ENCODE measurements at places on chromosomes 12 and 14.

- peak; percentile 4 for DNase-seq
Observed at GRCh38 chr14:77498984-77499527, 440 bp upstream of the ISM2 start.

- no peak for DNase-seq
Observed at GRCh38 chr14:89870316-89870715, 84.2 kb downstream of the EFCAB11 start.

DNA sequence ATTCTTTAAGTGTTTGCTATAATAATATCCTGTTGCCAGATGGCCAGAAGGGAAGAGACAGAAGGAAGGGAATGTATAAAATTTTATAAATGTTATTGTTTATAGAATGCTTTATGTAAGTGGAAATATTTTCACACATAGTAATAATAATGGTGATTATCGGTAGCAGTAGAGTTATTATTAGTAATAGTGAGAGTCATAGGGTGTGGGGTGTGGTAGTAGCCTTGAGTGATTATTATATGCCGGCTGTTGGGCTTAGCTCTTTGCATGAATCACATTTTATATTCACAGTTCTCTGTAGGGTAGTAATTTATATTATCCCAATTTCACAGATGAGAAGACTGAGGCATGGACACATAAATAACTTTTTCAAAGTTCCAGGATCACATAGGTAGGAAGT, 391.4 kb downstream of the C12orf75 start:
- no peak for DNase-seq

DNA sequence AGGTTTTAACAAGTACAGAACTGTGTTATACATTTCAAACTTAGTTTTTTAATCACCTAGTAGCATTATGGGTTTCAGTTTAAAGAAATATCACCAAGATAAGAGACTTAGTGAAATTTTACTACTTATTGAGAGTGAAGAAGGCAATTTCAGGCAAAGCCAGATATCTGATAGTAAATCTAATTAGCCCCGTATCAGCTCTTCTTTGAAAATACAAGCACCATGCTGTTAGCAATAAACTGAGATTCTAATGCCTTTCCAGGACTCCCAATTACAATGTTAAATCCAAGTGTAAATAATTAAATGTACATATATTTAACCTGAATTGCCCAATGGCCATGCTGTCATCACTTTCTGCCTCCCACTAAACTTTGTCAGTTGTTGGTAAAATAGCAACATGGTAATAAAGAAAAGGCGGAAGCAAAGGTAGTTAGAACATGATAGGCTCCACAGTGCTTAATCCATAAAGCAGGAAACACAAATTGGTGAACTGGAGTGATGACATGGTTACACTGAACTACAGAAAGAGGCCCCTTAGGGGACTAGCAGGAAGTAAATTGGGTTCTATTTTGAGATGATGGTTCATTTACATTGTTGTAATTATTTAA, 646.1 kb downstream of the C12orf50 start:
- DNase-seq, result no peak

GRCh38 chr14:91145391-91146160, 31.7 kb downstream of the DGLUCY start:
- DNase-seq, result no peak

DNA sequence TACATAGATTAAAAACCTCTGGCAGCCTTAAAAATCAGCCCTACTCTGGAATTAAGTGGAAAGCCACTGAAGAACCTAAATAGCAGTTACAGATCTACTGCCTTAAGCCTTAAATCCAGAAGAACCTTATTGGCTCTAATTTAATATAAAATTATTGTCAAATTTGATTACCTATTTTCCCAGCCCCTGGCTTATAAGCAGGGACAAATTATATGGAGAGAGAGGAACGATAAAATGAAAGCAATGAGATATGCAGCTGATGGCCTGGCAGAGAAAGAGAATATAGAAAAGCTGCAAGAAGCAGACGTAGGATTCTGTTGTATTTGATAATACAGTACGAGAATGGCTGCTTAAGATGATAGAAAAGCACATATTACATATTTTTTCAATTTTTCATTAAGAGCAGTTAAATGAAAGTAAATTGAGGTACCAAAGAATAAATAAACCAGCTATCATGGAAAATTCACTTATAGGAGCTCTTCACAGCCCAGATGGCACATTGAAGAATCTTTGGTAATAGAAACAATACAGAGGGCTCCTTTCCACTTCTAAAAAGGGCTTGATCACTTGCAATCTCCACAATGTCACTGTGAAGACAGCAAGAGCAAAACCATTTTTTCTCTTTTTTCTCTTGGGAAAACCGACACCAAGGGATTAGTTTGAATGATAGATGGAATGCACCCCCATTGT, 129.4 kb downstream of the KICS2 start:
- DNase-seq, result no peak

GRCh38 chr14:104973385-104974145, 4.6 kb downstream of the AHNAK2 start:
- DNase-seq, result no peak

GRCh38 chr14:24873551-24873950, 176.4 kb downstream of the STXBP6 start:
- no peak for DNase-seq

DNA sequence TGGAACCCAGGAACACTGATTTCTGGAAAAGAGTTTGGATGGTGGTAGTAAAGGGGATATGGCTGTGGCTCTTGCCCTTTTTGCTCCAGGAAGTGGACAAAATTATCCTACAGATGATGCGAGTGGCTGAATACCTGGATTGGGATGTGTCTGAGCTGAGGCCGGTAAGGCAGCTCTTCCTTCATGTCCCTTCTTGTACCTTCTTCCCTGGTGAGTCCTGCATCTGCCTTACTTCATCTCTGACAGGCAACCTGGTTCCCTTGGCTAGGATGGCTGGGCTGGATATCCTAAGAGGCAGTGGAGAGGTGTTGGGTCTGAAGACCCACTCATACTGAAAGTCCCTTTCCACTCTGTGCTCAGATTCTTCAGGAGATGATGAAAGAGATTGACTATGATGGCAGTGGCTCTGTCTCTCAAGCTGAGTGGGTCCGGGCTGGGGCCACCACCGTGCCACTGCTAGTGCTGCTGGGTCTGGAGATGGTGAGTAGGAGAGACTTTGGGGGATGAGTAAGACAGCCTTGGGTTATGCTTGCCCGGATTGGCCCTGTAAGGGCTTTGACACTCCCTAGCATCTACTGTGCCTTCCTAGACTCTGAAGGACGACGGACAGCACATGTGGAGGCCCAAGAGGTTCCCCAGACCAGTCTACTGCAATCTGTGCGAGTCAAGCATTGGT, 8.0 kb downstream of the DGKA start:
- no peak for DNase-seq

DNA sequence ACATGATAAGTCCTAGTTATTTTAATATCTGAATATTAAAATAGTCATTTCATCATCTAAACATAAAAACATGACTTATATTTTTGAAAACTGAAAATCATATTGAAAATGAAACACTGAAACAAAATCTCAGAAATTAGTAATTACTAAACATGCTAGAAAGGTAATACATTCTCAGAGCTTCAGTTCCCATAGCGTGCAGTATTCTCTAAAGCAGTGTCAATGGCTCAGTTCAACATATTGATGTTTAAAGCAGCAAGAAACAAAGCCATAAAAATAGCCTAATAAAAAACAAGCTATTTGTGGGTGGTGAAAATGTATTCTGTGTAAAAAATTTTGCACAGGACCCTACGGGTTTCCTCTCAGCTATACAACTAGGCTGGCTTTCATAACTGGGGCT, 1337.4 kb downstream of the FSCB start:
- DNase-seq, result no peak

- no peak for DNase-seq
Observed at GRCh38 chr14:89813617-89814031, 140.9 kb downstream of the EFCAB11 start.

DNA sequence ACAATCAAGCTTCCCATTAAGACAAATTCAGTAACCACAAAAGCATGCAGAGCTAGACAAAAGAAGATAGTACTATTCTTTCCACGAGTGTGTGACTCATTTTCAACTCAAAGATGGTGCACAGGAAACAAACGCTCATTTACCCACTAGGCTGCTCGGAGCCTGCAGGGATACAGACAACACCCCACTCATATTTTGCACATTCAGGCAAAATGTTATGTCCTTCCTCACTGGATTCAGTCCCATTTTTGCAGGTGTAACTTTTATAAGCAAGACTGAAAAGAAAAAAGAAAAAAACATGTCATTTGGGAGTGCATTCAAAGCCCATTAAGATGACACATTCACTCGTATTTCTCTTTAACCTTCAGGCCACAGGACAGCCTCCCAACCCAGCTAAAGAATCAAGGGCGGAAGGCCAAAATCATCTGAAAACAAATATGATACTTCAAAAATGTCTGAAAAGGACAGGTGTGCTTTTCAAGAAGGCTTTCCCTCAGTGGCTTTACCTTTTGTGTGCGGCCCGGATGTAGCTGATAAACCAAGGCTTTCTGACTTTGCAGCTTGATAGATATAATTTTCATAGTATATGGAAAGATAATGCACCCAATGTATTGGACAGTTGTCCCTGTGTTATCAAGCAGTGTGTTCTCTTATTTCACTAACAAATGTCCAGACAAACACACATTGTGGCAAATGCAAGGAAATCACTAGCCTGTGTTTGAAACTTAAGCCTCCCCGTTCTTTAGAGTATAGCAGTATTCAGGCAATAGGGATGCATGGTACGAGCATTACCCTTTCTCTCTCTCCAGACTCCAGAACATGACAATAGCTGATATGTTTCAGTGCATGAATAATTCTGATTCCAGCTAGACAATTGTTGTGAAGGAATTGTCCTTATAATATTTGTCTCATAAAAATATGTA, 147.8 kb upstream of the KRR1 start:
- DNase-seq, result peak; percentile 43

- no peak for DNase-seq
Observed at GRCh38 chr14:21990116-21990515, 316.5 kb upstream of the OR4E1 start.

DNA sequence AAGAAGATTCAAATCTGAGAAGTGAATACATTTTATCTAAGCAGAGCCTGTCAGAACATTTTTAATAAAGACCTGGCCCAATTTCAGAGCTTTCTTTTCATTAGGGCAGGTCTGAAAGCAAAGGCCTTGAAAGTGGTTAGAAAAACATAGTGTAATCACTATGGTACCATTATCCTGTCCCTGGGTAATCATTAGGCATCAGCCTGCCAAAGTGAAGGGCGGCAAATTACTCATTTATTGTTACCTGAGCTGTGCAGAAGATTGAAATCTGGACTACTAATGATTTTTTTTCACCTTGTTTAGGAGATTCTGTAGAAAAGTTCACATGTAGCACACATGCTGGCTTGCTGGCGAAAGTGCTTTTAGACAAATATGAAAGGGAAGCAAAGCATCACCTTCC, 92.6 kb upstream of the PRKD1 start:
- peak; percentile 54 for DNase-seq

GRCh38 chr12:39975374-39975918, 130.4 kb downstream of the SLC2A13 start:
- DNase-seq, result no peak

DNA sequence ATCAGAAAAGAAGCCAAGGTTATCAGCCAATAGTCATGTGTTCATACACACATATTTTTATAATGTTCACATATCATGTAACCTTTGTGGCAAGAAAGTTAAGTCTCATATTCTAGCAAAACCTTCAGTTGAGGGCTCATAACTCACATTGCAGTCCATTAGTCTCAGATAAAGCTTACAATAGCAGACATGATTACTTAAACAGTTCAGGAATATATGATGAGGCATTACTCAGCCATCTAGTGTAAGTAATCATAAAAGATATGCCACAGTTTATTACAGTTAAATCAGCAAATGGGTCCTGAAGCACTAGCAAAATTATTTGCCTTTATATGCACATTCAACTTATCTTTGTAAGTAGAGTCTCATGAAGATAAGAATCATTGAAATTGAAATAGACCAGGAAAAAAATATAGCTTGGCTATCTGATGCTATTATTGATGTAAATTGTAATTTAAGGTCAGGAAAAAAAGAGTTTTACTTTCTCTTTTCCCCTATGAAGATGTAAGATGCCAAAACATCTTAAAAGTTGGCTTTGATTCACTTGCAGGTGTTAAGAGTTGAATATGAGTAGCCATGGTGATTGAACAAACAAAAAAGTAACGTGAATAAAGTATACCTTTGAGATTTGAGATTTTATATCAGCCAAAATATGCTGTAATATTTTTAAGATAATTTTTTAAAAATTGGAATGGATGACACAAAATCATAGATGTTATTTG, 537.0 kb downstream of the SLC6A15 start:
- no peak for DNase-seq

DNA sequence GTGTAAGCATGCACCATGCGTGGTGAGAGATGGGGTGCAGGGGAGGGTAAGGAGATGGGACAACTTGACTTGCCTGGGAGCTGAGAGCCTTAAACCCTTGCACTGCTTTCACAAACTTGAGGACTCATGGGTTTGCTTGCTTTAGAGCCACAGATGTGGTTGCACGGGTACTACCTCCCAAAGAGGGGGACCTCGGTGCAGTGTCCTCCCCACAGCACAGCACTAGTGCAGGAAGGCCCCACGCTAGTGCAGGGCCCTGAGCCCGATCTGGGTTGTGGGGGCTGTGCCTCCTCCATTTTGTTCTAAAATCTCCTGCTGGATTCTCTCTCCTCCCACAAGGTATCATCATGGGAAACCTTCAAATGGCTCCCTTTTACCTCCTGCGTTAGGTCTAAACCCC, 11.2 kb downstream of the KRT72 start:
- DNase-seq, result no peak

- DNase-seq, result no peak
Observed at GRCh38 chr12:100225491-100225890, 24.9 kb downstream of the ACTR6 start.

DNA sequence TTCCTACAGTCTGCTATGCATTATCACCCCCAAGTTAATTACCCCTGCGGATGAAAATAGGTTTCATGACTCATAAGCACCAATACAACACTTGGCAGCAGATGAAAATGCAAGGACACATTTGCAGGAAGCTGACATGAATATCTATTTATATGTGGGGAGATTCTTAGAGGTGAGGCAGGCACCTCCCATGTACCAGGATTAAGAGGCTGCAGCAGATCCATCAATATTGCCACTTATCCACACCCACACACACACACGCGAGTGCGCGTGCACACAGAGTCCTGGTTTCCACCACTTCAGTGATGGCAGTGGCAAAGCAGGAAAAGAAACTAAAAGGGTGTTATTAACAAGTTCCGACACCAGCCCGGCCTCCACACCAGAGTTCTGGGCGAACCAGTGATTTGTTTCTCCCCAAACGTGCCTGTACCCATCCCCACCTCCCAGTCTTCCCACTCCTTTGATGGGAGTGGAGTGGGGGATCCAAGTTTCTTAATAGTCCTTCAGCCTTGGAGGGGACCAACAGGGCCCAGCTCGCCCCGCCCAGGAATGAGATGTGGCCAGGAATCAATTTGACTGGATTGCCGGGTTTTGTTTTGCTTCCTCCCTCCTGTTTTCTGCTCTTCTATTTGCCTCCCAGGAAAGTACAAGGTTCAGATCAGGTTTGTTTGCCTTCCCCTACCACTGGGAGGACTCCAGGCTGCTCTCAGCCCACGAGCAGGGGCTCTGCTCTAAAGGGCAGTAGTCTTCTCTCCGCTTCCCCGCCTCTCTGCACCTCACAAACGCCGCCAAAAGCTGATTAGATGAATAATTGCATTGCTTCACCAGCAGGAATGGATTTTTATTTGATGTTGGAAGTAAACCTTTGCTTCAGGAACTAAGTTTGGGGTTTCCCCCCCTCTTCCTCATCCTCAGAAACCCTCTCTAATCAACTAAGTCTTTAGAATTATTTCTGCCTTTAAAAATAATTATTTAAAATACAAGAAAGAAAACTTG, 5.2 kb downstream of the IRF2BPL start:
- peak; percentile 62 for DNase-seq

GRCh38 chr12:53980104-53980801, 4.7 kb upstream of the HOXC10 start:
- DNase-seq, result no peak
